Spleen (tissue), 13 donors: ENCODE measurements at places on chromosomes 1 and 21. TPM values are rescaled to one million over a fixed set of nuclear protein-coding genes. Genes with fewer than 3 reads are reported as not detected.

Gene LIN9
- total RNA-seq: 3.4 TPM

Gene FMO2
- total RNA-seq: 3.8 TPM

Gene CLDN17
- not detected for total RNA-seq

Gene TTC22
- total RNA-seq: 3.6 TPM

GRCh38 chr1:112713466-112714312 lies 1.4 kb downstream of the PPM1J start:
- peak; percentile 82 for DNase-seq
- H3K27me3 ChIP-seq: no peaks in the 10 kb centered on the region
- peak overlapping the region; percentile 62 for H3K4me3 ChIP-seq
- H3K36me3 ChIP-seq: no peaks in the 10 kb centered on the region

- H3K4me3 ChIP-seq: no peak overlapping the region
- H3K27ac ChIP-seq: no peak overlapping the region
- H3K36me3 ChIP-seq: no peaks in the 10 kb centered on the region
- no peaks in the 10 kb centered on the region for H3K4me1 ChIP-seq
These were observed 167.9 kb downstream of the ADSS2 start for GRCh38 chr1:244283772-244284171.

- peak; percentile 78 for DNase-seq
- H3K27me3 ChIP-seq: peaks cover 23% of the 10 kb centered on the region
- peak overlapping the region; percentile 83 for H3K27ac ChIP-seq
- peak overlapping the region; percentile 59 for H3K4me3 ChIP-seq
- H3K4me1 ChIP-seq: peaks cover 54% of the 10 kb centered on the region
These were observed 996 bp upstream of the TMEM51 start for GRCh38 chr1:15152318-15153183.

DNA sequence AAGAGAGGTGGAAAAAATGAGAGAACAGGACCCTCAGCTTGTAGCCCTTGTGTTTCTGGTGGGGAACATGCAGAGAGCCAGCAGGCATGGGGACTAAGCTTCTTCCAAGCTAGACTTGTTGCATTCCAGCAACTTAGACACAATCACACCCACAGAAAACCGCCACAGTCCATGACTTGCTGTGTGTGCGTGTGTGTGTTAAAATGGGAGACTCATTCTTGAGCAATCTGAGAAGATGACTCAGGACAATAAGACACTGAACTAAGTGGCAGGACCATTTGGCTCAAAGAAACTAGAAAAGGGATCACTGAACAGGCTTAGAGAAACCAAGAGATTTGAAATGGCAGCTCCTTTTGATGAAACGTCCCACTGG lies 78.0 kb downstream of the HLX start:
- no peak for DNase-seq
- H3K4me3 ChIP-seq: no peak overlapping the region
- no peaks in the 10 kb centered on the region for H3K4me1 ChIP-seq
- no peak overlapping the region for H3K27ac ChIP-seq
- H3K27me3 ChIP-seq: no peaks in the 10 kb centered on the region
- H3K36me3 ChIP-seq: no peaks in the 10 kb centered on the region

DNA sequence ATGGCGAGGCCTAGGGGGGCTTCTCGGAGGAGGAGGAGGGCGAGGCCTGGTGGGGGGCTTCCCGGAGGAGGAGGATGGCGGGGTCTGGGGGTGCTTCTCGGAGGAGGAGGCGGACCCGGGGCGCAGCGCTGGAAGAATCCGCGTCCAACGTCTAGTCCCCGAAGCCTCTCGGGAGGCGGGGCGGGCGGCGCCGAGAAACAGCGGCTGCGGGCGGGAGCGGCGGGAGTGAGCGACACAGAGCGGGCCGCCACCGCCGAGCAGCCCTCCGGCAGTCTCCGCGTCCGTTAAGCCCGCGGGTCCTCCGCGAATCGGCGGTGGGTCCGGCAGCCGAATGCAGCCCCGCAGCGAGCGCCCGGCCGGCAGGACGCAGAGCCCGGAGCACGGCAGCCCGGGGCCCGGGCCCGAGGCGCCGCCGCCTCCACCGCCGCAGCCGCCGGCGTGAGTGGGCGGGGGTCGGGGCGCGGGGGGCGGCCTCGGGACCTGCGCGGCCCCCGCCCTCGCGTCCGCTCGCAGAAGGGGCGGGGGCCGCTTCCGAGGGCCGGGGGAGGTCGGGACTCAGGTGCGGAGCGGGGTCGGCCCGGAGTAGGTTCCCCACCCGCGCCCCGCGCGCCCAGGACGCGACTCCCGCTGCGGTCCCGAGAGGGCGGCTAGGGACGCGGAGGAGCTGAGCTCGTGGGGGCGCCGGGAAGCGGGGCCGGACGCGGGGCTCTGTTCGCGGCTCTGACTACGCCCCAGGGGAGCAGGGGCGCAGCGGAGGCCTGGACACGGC lies at the start of gene KLHL17:
KLHL17 (plus strand) TSS at position 222 of the 769 bp plus-strand sequence; CDS start at position 332, 110 bp downstream.
- no peaks in the 10 kb centered on the region for H3K27me3 ChIP-seq
- H3K4me1 ChIP-seq: peaks cover 53% of the 10 kb centered on the region
- H3K36me3 ChIP-seq: peaks cover 12% of the 10 kb centered on the region

GRCh38 chr1:58626293-58626692 lies 49.2 kb upstream of the TACSTD2 start:
- no peak overlapping the region for H3K4me3 ChIP-seq
- no peak overlapping the region for H3K27ac ChIP-seq
- H3K4me1 ChIP-seq: no peaks in the 10 kb centered on the region
- DNase-seq: no peak
- H3K36me3 ChIP-seq: no peaks in the 10 kb centered on the region

DNA sequence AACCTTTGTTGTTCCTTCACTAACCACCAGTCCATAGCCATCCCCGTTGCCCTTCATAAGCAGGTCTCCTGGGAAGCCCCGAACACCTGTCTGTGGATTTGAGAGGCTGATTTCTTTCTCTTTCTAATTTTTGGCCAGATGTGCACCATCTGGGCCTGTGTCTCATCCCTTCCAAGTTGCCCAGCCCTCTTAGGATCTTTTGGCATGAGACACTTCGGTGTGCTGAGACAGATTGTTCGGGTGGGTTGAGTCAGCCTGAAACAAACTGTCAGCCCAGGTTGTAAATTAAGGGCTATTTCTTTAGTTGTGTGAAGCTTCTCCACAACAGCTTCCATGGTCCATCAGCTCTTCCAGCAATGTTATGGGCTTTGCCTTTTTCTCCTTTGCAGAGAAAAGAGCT lies 1.4 kb upstream of the DNAJC11 start:
- no peak overlapping the region for H3K4me3 ChIP-seq
- peaks cover 34% of the 10 kb centered on the region for H3K4me1 ChIP-seq
- H3K36me3 ChIP-seq: no peaks in the 10 kb centered on the region
- H3K27me3 ChIP-seq: no peaks in the 10 kb centered on the region
- no peak overlapping the region for H3K27ac ChIP-seq

DNA sequence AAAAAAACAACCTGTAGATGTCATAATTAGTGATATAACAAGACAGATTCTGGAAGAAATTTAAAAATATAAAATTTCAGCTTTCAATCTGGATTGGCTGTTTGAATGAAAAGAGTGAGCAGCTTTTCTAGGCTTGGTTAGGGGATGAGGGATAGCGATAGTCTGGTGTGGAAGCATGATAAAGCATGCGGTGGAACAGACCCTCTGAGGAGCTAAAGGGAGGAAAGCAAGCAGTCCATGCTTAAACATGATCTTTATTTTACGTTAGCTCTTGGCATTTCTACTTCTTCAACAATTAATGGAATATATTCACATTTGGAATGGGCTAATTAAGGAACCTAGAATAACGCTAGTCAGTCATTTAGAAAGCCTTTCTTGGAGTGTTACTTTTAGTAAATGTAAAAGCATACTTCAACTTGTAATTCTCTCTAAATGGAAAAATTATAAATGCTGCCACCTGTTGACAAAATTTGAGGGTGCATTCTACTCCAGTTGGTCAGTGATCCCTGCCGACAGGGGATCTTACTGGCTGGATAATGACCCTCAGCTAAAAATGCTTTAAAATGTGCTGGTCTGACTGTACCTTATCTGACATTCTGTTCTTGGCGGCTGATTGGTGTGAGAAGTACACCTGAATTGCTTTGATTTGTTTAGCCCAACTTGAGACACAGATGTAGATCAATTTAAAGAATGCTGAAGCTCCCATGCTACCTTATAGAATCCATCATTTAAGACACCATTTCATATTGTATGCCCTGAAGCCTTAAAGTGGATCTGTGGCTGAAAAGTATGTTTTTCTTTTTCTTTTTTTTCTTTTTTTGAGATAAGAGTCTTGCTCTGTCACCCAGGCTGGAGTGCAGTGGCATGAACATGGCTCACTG lies 61.2 kb downstream of the AK4 start:
- H3K27me3 ChIP-seq: no peaks in the 10 kb centered on the region
- no peak overlapping the region for H3K4me3 ChIP-seq
- H3K4me1 ChIP-seq: no peaks in the 10 kb centered on the region
- no peaks in the 10 kb centered on the region for H3K36me3 ChIP-seq

DNA sequence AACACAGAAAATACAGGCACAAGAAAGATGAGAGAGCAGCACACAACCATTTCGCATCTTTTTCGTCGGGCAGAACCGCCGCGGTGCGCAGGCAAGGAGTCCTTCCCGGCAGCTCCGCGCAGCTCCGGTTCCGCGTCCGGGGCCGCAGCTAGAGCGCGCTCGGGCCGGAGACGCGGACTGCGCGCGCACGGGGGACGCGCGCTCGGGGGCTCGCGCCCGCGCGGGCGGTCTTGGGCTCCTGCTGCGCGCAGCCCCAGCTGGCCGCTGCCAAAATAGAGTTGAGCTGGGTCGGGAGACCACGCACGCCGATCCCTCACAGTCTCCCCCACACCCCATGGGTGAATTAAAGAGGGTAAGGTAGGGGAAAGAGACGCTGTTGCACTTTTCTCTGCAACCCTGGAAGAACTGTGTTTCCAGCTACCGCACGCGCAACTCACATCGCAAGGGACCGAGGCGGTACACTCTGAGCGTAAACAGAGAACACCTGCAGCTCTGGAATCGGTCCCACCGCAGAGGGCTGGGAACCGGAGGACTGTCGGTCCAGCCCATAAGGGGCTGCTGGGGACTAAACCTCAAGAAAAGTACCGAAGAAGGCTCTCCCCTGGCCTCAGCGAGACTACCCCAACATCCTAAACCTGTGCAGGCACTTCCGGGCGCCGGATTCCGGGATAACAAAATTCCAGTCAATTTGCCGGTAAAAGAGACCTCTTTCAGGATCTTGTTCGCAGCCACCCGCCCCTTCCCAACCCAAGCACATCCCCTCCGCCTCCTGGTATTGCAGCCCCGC lies 1.7 kb downstream of the NR5A2 start:
- no peaks in the 10 kb centered on the region for H3K36me3 ChIP-seq
- peaks cover 11% of the 10 kb centered on the region for H3K4me1 ChIP-seq
- DNase-seq: peak; percentile 81
- H3K4me3 ChIP-seq: peak overlapping the region; percentile 42
- peaks cover 61% of the 10 kb centered on the region for H3K27me3 ChIP-seq
- H3K27ac ChIP-seq: no peak overlapping the region

- H3K4me3 ChIP-seq: no peak overlapping the region
- H3K27me3 ChIP-seq: no peaks in the 10 kb centered on the region
- no peaks in the 10 kb centered on the region for H3K36me3 ChIP-seq
- peaks cover 31% of the 10 kb centered on the region for H3K4me1 ChIP-seq
These were observed 6.1 kb downstream of the CCDC18 start for GRCh38 chr1:93186667-93187066.

DNA sequence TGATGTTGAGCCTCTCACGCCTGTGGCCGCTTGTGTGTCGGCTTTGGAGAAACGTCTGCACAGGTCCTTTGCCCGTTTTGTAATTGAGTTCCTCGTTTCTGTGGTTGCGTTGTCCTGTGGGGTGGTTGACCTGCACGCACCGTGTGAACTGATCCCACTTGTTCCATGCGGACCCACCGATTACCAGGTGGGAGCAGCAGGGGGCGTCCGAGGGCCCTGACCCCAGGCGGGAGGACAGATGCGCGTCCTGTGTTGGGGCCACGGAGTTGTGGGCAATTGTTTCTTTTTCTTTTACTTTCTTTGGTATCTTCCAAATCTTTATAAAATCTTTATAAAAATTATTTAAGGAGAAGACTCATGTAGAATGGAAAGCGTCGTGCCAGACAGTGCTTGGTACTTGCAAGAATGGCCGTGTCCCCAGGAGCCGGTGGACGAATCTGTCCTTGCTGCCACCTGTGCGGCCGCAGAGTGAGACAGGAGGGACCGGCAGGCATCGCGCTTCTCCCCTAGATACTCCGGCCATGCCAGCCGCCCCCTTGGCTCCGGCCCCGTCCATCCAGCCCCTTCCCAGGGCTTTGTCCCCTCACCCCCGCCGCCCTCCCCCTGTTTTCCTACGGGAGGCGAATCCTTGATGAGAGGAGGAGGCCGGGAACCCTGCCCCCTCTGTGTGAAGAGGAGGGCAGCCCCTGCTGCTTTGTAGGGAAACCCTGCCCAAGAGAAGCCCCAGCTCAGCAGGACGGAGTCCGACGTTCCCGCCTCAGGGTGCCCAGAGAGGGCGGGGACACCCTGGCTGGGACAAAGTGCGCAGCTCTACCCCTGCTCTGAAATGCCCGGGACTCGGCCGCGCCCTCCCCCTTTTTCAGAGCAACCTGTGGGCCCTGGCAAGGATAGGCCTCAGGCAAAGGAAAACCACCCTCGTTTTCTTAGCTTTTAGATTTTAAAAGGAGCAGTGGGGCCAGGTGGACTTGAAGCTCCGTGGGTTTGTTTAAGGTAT lies 41.7 kb downstream of the PRKCZ start:
- H3K27me3 ChIP-seq: no peaks in the 10 kb centered on the region
- H3K27ac ChIP-seq: no peak overlapping the region
- DNase-seq: peak; percentile 87
- H3K4me3 ChIP-seq: no peak overlapping the region

DNA sequence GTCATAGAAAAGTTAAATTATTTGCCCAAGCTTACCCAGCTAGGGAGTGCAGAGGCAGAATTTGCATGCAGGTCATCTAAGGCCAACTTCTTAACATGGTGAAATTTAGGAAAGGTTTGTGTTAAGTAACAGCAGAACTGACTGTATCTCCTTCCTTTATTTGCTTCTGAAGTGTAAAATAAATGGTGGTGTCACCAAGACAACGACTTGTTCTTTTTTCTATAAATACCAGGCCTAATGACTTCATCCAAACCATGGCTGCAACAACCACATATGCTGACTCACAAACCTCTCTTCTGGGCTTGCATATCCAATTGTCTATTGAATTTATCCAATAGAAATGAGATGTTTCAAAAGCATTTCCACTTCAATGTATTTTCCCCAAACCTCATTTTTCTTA lies 19.1 kb downstream of the COL24A1 start:
- H3K27me3 ChIP-seq: no peaks in the 10 kb centered on the region
- H3K36me3 ChIP-seq: no peaks in the 10 kb centered on the region
- no peaks in the 10 kb centered on the region for H3K4me1 ChIP-seq
- no peak overlapping the region for H3K27ac ChIP-seq
- no peak for DNase-seq
- H3K4me3 ChIP-seq: no peak overlapping the region
